ENCODE measurements at places on chromosomes 6 and 20.

DNA sequence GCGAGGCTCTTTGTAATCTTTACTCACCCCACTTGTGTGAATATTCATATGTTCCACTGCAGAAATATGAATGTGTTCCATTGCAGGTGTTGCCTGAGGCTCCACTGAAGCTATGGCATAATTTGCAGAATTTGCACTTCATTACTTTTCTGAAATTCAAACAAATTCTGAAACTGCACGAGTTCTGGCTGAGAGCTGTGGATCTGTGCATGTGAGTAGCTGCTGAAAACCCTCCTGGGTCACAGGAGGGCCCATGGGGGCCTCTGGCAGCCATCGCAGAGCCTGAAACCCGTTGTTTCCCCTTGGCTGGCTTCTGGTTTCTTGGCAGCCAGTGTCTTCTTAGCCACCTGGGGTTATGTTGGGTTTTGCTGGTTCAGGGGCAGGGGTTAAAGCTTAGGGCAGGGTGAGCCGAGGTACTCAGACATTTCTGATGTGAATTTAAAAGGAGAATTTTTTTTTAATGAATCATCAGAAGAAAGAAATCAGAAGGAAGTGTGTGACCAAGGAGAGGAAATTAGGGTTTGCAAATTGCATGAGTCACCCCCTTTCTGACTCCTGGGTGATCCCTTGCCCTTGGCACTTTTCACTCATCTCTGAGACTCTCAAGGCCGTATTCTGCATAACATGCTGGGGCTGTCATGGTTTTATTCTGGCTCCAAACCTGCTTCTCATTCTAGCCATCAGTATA lies 40.6 kb downstream of the TOX2 start:
- no peak for DNase-seq

DNA sequence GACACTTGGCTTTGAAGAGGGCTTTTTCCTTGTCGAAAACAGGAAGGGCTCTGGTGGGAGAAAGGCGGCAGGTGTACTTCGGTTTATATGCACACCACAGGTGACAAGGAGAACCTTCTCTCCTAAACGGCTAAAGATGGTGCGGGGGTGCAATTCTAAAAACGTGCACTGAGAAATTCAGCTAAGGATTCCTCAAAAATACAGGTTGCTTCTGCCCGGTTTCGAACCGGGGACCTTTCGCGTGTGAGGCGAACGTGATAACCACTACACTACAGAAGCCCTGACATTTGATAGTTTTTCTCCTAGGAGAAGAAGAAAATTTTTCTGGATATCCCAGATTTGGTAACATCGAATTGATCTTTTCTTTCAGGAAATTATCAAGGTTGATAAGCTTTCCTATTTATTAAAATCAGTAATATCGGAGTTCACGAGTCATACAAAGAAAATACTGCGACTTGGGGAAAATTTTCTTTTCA lies 32.0 kb downstream of the POM121L2 start:
- DNase-seq: no peak

DNA sequence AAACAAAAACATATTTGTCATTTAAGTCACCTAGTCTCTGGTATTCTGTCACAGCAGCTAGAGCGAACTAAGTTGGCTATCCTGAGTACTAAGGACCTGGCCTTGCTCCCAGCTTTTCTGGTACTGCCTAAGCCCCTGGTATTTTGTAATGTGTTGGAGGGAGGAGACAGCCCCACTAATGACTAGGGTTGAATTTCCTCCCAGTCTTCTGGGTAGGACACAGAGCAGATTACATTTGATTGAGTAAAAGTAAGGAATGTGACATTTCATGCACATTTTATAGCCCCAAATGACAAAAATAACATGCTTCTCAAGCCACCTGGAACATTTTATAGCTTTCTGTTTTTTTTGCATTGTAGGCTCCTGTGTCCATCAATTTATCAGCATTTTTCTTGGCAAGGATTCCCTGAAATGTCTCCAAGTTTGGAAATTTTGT lies 47.9 kb upstream of the DDR1 start:
- DNase-seq: no peak

- DNase-seq: no peak
Observed at GRCh38 chr6:129694036-129694435, 15.9 kb downstream of the ARHGAP18 start.

- no peak for DNase-seq
Observed at GRCh38 chr6:121780325-121781321, 345.2 kb downstream of the GJA1 start.

GRCh38 chr6:43376551-43376981 lies 7.1 kb upstream of the ZNF318 start:
- DNase-seq: no peak

DNA sequence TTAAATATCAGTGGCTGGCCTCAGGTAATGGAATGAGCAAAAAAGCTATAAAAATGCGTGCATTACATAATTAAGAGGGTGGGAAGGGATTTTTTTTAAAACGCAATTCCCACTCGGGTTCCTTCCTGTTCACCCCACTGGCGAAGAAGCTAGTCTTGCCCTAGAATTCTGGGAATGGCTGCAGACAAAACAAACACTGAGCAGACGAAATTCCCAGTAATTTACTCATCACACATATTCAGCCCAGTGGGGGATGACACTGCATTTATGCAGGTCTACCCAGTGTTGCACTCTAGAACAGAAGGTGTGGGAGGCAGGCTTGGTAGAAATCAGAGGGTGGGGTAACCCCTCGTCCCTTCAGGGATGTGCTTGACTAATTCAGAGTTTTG lies 2695.0 kb upstream of the DEFB115 start:
- no peak for DNase-seq

DNA sequence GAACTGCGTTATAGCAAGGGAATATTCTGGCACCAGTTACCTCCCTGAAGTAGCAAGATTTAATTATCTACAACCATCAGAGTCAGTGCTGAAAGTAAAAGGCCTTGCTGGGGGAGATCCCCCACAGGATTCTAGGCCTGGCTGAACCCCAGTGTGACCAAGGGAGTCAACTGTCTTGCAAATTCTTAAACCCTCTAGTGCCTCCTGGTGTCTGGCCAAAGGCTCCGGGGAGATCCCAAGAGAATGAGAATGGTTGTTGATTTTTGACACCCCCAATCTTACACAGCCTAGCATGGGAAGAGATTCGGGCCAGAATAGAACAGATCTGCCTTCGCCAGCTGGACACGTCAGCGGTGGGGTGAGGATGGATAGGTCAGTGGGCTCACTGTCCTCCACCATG lies 179.4 kb downstream of the ERMARD start:
- DNase-seq: no peak

- DNase-seq: no peak
Observed at GRCh38 chr6:29489286-29489685, 1.5 kb upstream of the MAS1L start.

All from hematopoietic multipotent progenitor cell treated with erythropoietin and hydrocortisone succinate and interleukin-3 and kit ligand, for 15 days (in vitro differentiated cells).